ENCODE measurements at places on chromosomes 12 and 14.

DNA sequence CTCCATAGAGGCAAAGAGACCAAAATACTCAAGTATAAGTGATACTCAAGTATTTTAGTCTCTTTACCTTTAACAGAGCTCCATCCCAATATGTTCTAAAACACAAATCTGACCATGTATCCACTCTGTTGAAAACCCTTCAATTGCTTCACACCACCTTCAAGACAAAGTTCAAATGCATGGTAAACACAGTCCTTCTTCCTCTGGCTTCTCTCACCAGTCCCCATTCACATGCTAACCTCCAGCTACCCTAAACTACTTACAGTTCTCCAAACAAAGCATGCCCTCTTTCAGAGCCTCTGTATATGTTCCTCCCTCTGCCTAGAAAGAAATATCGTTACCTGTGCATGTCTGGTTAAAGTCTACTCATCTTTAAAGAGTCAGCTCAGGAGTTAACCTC lies 100.2 kb downstream of the NUMB start:
- no peak for DNase-seq

DNA sequence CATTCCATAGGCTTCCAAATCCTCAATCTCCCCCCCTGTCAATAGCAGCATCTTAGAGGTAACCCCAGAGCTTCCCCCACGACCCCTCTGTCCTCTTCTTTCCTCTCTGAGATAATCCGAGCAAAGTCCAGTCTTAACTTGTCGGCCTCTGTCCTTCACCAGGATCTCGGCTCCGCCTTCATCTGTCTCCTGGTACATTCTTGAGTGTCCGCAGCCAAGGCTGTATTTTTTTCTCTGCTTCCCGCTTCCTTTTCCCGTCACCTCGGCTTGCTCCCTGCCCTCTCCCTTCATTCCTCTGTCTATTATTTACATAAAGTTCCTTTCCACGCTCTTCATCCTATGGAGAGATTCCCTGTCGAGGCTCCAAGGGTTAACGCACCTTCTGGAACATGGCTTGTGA lies 153.9 kb upstream of the GSC start:
- no peak for DNase-seq

GRCh38 chr12:27545665-27546064 lies 21.7 kb downstream of the PPFIBP1 start:
- DNase-seq, result no peak

GRCh38 chr14:55274751-55275150 lies 3.5 kb downstream of the FBXO34 start:
- peak; percentile 43 for DNase-seq

DNA sequence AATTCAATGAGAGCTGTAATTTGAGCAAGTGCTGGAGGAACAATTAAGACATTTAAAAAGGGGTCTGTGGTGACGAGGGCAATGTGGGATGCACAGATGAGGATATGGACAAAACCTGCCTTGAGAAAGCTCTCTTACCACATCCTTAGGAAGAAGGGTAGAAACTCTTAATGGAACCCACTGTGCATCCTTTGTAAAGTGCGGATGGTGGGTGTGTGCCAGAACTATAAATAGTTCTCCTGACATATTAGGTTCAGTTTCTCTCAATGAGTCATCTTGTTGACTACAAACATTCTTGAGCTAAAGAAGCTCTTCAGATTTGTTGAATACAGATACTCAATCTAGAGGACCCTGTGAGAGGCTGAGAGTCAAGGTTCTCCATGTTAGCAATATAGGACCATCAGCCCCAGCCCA lies 106.1 kb upstream of the ANO4 start:
- no peak for DNase-seq

DNA sequence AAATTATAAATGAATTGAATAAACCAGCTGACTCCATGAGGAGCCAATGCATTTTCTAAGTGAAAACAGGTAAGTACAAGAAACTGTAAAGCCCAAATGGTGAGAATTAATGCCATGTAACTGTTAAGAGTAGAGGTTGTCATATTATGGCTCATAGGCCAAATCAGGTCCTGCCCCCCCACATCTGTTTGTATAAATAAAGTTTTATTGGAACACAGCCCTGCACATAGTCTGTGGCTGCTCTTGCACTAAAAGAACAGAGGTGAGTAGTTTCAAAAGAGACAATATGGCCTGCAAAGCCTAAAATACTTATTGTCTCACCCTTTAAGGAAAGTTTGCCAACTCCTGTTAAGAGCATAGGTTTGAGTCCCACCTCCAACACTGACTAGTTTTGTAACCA lies 140.5 kb upstream of the SRRM4 start:
- DNase-seq, result no peak

DNA sequence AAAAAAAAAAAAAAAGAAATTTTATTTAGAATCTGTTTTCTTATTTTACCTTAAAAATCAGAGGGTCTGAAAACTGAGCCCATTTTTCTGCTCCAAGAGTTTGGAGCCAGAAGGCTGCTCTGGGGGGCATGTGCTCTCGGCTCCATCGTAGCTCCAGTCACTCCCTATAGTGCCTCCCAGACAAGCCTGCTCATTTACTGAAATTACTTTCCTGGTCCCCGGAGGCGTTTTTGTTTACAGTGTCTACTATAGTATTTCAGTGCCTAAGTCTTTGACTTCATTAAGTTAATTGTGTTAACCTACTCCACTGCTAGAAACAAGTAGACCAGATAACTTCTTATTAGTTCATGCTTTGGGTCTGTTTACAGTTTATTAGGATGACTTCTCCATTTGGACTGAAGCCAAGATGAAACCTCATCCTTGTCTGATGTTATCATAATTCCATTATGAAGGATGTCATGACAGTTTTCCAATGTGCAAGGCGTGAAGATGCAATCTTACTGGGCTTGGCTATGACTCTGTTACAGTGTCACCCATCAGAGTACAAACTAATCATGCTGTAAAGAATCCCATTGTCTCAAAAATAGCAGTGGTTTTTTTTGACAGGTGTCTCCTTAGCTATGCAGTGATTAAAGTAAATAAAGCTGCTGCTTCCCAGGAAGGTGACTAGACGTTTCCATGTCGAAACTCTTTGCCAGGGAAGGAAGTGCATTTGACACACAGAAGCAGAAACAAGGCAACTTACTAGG lies 182.3 kb downstream of the TMEM132C start:
- DNase-seq, result no peak

DNA sequence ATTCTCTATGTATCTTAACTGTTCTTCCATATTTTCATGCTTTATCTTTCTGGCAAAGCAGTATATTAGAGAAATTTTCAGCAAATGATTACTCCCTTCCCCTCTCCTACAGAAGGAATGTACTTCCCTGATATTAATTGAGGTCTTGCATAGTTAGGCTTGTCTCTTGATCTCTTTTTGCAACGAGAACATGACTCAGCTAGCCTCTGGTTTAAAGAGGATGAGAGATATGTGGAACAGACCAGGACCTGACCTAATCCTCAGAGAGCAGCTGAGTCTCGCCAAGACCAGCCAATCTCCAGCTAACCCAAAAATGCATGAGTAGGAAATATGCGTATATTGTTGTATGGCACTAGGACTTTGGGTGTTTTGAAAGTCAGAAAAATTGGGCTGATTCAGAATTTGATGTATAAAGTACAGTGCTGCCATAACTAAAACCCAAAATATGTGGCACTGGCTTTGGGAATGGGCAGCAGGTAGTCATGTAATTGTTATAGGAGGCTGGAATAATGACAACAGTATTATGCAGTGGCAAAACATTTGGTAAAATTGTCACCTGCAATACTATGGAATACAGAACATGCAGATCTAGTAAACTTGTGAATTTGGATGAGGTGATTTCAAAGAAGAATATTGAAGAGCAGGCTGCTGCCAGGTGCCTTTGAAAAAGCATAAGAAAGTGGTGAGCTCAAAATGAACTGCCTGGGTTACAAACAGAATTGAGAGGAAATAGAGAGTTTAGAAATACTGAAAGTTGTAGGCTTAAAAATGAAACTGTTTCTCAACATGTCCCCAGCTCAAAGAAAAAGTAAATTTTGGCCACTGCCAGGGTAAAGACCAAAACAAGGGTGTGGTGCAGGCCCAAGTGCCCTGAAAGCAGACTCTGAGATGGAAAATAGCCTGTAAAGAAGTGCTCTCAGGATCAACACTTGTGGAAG lies 9.3 kb upstream of the USP15 start:
- DNase-seq, result no peak

DNA sequence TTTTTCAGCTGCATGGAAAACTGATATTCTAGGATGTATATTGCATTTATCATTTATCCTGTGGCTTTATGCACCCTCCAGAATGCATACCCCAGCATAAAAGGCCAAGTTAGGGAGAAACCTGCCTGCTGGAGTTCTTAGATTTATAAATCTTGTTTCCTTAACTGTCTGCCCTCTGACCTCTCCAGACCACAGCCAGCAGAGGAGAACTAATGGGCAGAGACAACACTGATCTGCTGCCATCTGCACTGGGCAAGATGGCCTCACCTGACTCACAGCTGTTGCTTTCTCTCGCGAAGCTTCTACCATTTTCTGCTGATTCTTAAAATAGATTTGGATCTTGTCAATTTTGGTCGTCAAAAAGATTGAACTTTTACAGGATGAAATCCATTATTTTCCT lies 65.8 kb downstream of the PPP2R5C start:
- peak; percentile 4 for DNase-seq

GRCh38 chr12:49939707-49940106 lies 10.8 kb upstream of the AQP2 start:
- no peak for DNase-seq

GRCh38 chr14:70885343-70886022 lies 21.8 kb upstream of the PCNX1 start:
- no peak for DNase-seq

GRCh38 chr12:26691234-26691970 lies 141.6 kb downstream of the ITPR2 start:
- peak; percentile 97 for DNase-seq

GRCh38 chr14:85191986-85192385 lies 338.0 kb upstream of the FLRT2 start:
- no peak for DNase-seq

GRCh38 chr12:513446-513845 lies 53.7 kb downstream of the B4GALNT3 start:
- no peak for DNase-seq

DNA sequence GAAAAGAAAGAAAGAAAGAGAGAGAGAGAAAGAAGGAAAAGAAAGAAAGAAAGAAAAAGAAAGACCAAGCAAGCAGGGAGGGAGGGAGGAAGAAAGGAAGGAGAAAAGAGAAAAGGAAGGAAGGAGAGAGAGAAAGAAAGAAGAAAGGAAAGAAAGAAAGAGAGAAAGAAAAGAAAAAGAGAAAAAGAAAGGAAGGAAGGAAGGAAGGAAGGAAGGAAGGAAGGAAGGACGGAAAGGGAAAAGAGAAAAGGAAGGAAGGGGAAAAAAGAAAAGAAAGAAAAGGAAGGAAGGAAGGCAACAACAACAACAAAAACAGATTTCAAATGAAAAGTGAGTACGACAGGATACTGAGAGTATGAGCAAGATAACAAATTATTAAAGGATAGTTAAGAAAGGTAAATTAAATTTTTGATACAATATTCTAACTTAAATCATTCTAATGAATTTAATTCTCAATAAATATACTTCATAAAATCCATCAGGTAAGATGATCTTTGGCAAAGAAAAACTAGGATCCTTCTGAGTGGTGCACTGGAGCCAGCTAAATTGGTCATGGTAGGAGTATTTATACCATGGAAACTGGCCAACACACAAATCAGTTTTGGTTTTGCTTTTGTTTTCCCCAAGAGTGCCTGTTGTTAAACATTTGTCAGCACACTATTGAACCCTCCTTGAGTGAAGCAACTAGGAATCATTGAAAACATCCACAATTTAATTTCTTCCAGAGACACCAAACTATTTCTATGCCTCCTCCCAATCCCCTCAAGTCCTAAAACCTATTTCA lies 56.1 kb upstream of the DYRK2 start:
- DNase-seq, result peak; percentile 52

GRCh38 chr12:64780132-64780530 lies 20.9 kb upstream of the GNS start:
- DNase-seq, result no peak

DNA sequence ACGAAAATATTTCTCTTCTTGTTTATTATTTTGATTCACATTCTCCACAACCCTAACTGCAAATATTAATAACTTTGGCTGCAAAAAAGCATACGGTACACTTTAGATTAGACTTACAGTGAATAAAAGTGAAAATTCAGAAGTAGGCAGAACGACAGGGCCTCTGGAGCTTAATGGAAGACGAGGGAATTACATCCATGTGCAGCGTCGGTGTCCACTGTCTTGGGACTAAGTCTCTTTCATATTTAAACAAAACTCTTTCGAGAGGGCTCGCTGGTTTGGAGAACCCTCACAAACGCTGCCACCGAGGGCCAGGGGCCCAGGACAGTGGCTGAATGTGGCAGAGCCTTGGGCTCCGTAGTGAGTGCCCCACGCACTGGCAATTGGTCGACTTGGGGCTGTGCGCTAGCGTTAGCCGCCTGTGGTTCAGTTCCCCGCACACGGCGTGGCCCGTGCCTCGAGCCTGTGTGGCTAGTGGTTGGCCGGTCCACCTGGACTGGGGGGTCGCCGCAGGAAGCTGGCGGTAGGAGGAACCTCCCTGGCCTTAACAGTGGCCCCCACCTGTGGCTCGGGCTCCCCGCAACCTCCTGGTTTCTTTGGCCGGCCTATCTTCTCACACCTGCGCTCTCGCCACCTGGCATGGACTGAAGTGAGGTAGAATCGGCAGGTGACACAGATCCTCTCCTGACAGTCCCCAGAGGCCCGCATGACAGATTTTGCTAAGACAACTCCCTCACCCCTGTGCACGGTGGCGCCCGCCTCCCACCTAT lies 739 bp upstream of the PAX9 start:
- DNase-seq, result no peak

GRCh38 chr12:47414511-47414910 lies 291.3 kb downstream of the RPAP3 start:
- no peak for DNase-seq

DNA sequence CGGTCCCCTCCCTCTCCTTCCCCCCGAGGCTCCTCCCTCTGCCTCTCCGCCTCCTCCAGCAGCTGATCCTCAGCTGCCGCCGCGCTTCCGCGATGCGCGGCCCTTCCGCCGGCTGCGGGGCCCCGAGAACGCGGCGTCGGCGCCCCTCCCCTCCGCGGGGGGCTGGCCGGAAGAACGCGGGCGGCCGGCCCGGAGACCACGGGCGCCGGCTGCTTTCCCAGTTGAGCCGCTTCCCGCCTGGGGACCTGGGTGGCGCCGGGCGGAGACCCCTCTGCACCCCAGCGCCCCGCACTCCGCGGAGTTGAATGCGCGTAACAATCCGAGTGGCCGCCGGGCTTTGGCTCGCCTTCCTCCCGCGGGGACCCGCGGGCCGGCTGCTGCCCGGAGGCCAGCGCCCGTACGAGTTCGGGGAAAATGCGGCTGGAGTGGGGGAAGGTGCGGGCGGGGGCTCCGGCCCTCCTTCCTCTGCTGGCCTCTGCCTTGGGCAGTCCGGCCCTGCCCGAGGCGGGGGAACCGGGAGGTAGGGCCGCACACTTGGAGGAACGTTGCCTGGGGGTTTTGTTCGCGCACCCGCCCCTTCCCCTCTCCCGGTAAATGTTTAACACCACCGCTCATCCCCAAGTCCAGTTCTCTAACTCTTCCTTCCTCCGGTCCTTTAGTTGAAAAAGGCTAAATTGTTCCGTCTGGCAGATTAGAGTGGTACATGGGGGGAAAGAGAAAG lies 393 bp upstream of the DCAF5 start:
- peak; percentile 87 for DNase-seq
